Stimulated activated CD8-positive, alpha-beta memory T cell treated with anti-CD3 and anti-CD28 coated beads, Interleukin-2, amount 100 ng/mL, for 1 hour (primary cell): ENCODE measurements at places on chromosomes 4 and X.

DNA sequence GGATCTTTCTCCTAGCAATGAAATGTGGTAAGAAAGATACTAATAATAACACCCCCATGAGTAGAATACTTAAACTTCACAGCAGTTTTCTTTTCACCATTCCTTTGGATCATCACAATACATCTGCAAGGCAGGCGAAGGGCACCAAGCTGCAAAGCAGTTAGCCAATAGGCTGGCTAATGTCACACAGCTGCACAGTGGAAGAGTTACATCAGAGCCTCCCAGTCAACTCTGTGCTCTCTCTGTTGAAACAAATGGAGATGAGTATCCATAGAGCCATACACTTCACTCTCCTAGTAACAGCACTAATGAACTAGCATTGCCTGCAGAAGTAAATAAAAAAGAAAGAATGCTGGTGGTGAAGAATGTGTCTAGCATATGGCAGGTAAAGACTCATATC, 139.0 kb downstream of the ATG4A start:
- DNase-seq: no peak

GRCh38 chrX:29890004-29890403, 325.4 kb upstream of the MAGEB2 start:
- DNase-seq: no peak

DNA sequence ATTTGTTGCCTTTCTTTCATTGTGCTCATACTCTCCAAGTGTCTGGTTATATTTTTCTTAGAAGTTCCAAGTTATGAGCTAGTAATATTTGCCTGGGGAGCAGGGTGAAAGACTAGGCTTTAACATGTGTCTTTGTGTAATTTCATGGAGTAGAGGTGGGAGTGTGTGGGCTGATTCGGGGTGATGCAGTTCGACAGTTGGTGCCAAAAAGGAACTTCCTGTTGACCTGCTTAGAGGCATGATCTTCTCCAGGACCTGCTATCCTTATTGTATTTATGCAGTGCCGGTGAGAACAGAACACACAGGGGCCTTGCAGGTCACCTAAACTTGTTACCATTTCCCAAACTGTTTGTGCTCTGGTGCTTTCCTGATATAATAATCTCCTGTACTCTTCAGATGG, 21.2 kb downstream of the USP53 start:
- DNase-seq: no peak

GRCh38 chr4:103892586-103892985, 172.8 kb upstream of the TACR3 start:
- DNase-seq: no peak

GRCh38 chr4:174009686-174010451, 273.6 kb downstream of the FBXO8 start:
- DNase-seq: no peak

GRCh38 chr4:89509708-89510281, 202.2 kb upstream of the GPRIN3 start:
- peak; percentile 1 for DNase-seq

DNA sequence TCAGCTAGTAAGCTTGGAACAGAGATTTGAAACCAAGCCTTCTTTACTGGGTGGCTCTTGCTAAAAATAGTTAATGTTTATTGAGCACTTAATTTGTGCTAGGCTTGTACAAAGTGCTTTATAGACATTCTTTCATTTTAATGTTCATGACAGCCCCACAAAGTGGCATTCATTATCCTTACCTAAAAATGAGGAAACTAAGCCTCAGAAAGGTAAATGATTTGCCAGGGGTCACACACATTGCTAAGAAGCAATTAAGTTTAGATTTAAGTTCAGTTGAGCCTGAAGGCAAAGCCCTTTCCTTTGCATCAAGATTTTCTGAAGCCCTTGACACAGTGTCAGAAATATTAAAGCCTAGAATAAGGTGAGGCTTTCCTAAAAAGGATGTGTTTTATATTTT, 327.5 kb upstream of the FGF13 start:
- no peak for DNase-seq

DNA sequence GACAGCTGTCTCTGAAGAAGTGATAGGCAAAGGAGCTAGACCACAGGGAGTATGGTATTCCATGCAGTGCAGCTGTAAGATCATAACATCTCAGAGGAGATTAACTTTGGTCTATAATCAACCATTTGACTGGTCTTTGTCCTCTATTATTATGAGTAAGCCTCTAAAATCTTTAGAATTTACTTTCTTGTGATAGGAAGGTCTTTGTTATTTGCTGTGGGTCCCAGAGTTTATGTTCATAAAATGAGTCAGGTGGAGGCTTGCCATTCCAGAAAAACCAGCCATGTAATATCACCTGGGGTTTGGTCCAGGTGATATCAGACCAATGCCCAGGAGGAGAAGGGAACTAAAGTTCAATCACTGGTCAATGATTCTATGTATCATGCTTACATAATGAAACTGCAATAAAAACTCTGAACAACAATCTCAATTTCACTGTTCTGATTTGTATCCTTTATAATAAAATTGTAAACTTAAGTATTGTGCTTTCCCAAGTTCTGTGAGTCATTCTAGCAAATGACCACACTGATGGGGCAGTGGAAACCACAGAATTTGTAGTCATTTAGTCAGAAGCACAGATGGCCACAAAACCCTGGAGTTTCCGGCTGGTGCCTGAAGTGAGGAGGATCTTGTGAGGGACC, 239.6 kb upstream of the TRAM1L1 start:
- no peak for DNase-seq

DNA sequence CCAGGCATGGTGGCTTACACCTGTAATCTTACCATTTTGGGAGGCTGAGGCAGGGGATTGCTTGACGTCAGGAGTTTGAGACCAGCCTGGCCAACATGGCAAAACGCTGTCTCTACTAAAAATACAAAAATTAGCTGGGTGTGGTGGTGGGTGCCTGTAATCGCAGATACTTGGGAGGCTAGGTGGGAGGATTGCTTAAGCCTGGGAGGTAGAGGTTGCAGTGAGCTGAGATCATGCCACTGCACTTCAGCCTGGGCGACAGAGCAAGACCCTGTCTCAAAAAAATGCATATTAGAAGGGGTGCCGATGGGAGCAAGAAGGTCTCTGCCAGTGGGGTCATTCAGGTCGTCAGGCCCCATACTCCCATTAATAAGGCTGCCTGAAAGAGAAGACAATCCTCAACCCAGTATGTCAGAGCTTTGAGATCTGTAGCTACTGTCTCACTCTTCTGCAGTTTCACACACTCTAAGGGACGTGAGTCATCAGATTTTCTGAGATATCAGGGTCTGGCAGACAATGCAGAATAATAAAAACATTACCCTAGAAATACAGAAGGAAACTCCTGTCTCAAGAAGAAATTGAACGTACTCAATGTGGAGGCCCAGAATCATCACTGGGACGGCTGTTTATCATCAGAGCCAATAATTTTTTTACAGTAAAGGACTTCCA, 176.7 kb upstream of the FAT1 start:
- DNase-seq: no peak

GRCh38 chr4:20487852-20488251, 212.4 kb upstream of the PACRGL start:
- no peak for DNase-seq

DNA sequence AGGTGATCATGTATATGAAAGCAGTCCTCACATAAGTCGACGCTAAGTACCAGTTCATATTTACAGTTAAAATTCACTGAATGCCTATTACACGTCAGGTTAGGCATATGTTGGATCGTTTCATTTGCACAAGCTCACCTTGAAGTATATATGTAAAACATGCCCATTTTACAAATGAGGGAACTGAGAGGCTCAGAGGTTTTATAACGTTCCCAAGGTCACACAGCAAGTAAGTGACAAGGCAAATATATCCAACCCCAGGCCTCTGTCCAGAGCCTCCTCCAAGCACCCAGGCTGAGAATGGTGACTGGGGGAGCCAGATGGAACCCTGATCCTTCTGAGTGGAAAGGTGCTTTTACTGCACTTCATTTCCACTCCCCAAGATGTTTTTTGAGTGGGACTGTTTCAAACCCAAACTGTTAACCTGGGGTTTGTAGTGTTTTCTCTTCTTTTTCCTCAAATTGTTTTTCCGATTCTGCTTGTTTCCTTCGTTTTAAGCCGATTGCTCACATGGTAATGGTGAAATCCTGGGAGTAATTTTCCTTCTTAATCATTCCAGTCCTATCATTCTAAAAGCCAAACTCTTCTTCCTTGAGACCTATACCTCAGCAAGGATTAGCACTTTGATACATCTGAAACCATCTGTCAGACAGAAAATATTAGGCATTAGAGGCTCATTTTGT, 791 bp downstream of the SMIM20 start:
- DNase-seq: no peak

- DNase-seq: no peak
These were observed 9.3 kb upstream of the LIN54 start for GRCh38 chr4:83019794-83020494.

- no peak for DNase-seq
These were observed 264.0 kb upstream of the BOD1L1 start for GRCh38 chr4:13891544-13891939.

- DNase-seq: no peak
These were observed 141.7 kb downstream of the BRWD3 start for GRCh38 chrX:80667967-80668366.

DNA sequence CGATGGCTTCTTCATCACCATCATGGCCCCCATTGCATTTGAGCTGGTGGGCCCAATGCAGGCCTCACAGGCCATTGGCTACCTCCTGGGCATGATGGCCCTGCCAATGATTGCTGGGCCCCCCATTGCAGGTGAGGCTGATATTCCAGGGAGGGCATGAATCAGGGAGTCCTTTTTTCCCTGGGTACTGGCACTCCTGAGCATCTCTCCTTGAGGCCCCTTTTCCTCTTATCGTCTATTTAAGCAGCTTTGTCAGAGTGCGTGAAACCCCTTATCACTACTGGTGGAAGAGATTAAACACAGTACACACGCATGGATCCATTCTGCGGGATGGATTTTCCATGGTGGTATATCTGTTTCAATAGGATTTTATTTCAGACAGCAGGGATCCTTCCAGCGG, 85.1 kb downstream of the RLIM start:
- DNase-seq: no peak

GRCh38 chr4:108635070-108635655, 14.8 kb downstream of the RPL34 start:
- no peak for DNase-seq

- DNase-seq: no peak
These were observed 1879.4 kb upstream of the TENM3 start for GRCh38 chr4:180363815-180364214.

- DNase-seq: no peak
These were observed 86.8 kb downstream of the FRMPD4 start for GRCh38 chrX:12225107-12225506.

- no peak for DNase-seq
These were observed 188.3 kb downstream of the RASL11B start for GRCh38 chr4:53050361-53050774.

- DNase-seq: no peak
These were observed 1.1 kb downstream of the PRDM8 start for GRCh38 chr4:80198441-80198837.

- no peak for DNase-seq
These were observed 254.4 kb downstream of the NPFFR2 start for GRCh38 chr4:72286185-72286584.

- no peak for DNase-seq
These were observed 14.6 kb downstream of the USP11 start for GRCh38 chrX:47247206-47247998.

DNA sequence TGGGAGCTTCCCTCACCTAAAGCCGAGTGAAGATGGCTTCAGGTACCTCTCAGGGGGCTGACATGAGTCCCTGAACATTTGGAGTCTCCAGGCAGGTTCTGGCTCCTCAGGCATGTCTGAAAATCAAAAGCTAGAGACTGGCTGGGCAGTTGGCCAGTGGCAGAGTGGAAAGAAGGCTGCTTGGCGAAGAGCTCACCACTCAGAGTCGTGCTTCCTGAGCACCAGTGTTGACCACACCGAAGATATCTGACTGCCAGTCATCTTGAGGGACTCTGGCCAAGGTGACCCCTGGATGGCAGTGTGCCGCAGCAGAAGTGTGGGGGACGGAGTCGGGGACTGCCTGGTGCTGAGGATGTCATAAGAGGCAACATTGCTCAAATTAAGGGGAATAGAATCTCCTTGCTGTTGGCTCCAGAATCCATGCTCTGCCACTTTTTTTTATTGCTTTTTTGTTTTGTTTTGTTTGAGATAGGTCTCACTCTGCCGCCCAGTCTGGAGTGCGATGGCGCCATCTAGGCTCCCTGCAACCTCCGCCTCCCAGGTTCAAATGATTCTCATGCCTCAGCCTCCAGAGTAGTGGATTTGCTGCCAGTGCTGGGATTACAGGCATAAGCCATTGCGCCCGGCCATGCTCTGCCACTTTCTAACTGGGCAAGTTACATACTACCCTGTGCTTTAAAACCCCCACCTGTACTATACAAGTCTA, 172.5 kb upstream of the GATB start:
- no peak for DNase-seq

DNA sequence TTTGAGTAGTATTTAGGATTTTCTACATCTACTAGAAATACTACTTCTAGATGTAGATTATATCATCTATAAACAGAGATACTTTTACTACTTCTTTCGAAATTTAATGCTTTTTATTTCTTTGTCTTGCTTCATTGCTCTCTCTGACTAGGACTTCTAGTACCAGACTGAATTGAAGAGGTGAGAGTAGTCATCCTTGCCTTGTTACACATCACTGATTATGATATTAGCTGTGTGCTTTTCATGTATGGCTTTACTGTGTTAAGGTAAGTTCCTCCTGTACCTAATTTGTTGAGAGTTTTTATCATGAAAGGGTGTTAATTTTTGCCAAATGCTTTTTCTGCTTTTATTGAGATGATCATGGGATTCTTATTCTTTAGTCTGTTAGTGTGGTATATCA, 19.6 kb upstream of the IL2 start:
- DNase-seq: no peak

DNA sequence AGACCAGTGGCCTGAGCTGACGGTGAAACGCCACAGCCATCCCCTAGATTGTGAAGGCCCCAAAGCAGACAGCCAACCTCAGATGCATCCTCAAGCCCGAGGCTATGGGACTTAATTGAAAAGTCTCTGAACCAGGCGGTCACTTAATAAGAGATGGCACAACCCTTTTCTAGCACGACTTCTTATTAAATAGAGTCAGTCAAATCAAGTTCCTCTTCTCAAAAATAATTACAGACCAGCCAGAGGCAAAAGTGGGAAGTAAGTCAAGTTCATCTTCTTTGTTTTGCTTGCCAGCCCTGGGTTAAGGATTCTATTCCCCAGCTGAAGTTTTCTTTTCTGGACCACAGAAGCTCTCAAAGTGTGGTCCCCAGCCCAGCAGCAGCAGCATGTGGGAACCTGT, 9.7 kb upstream of the SH3KBP1 start:
- no peak for DNase-seq

- no peak for DNase-seq
These were observed 32.9 kb downstream of the CPEB2 start for GRCh38 chr4:15035159-15035558.
